ENCODE measurements at places on chromosomes 2 and 18. TPM values are rescaled to one million over a fixed set of nuclear protein-coding genes. Genes with fewer than 3 reads are reported as not detected.

DNA sequence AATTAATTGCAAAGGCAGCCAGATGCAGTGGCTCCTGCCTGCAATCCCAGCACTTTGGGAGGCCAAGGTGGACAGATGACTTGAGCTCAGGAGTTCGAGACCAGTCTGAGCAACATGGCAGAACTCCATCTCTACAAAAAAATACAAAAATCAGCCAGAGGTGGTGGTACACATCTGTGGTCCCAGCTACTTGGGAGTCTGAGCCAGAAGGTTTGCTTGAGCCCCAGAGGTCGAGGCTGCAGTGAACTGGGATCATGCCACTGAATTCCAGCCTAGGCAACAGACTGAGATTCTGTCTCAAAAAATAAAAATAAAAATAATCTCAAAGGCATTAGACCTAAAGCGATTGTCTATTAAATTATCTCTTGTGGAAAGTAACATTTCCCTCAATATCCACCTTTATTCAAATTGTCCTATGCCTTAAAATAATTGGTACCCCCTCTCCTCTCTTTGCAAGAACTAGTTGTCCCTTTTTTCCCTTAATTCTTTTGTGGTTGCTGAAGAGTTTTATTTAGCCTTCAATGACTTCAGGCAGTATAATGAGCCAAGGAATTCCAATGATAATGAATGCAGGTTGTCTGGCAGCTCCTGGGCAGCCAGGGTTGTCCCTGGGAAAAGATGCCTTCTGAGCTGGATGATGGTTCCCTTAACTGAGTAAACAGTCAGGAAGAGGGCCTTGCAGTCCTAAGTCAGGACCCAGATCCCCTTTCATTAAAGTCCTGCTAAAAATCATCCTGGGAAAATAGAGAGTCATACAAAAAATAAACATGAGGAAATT is 32.2 kb downstream of the GPR75 start:
- H3K27ac ChIP-seq: no peak overlapping the region
- H3K27me3 ChIP-seq: no peaks in the 10 kb centered on the region
- no peaks in the 10 kb centered on the region for H3K36me3 ChIP-seq
- no peak overlapping the region for H3K4me3 ChIP-seq
- DNase-seq: no peak

DNA sequence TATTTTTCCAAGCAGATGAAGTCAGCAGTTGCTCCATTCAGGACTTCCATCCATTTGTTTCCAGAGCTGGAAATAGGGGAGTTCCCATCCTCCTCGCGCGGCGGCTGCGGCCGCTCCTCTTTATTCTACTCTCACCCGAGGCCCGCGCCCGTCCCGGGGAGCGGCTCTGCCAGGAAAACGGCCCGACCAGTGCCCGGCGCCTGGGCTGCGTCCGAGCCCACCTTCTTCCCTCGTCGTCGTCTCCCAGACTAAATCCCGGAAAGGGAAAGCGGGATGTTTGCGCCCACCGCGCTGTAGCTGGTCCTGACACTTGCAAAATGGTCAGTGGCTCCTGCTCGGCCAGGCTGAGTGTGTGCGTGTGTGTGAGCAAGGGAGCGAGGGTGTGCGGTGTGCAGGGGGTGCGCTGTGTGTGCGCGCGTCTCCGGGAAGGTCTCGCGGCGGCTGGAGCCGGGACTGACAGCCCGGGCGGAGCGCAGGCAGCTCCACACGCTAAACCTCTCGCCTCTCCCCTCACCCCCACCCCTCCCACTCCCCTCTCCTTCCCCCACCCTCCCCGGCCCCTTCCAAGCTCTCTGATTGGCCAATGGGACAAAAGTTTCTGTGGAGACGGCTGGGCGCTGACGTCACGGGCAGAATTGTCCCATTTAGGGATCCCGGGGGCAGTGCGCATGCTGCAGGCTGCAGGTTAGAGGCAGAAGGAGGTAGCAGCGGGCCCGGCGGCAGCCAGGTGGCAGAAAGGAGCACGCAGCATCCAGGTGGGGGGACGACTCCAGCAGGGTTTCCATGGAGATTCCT is at the start of gene NOL4:
NOL4 (minus strand) TSS at position 491 of the 795 bp plus-strand sequence. CDS start 1,660 bp downstream, outside the sequence.
- H3K4me3 ChIP-seq: peak within 1 kb of the TSS; percentile 42
- peaks cover 5% of the 10 kb centered on the region for H3K27me3 ChIP-seq
- no peaks in the 10 kb centered on the region for H3K4me1 ChIP-seq
- H3K36me3 ChIP-seq: no peaks in the 10 kb centered on the region

DNA sequence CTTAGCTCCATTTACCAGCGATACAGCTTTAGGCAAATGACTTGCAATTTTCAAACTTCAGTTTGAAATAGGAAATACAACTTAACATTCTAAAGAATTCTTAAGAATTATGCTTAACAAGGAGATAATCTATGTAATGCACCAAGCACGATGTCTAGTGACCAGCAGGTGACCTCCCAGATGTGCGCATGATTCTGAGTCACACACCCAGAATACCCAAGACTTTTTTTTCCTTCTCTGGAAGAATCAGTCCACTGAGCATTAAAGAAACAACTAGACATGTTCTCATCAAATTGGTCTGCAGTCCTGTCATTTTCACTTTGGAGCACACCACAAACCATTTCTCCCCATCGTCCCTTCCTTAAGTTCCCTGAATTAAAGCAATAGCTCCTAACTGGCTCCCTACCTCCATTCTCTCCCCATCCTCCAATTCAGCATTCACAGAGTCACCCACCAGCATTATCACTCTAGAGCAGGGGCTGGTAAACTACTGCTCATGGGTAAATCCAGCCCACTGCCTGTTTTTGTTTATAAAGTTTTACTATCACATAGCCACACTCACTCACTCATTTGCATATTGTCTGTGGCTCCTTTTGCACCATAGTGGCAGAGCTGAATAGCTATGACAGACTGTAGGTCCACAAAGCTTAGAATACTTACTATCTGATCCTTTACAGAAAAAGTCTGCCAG is 13.2 kb downstream of the EVA1A start:
- no peaks in the 10 kb centered on the region for H3K27me3 ChIP-seq
- DNase-seq: no peak
- no peak overlapping the region for H3K27ac ChIP-seq
- no peaks in the 10 kb centered on the region for H3K4me1 ChIP-seq
- no peak overlapping the region for H3K4me3 ChIP-seq

- H3K27ac ChIP-seq: no peak overlapping the region
- H3K27me3 ChIP-seq: no peaks in the 10 kb centered on the region
- no peak overlapping the region for H3K4me3 ChIP-seq
Observed at GRCh38 chr2:85180322-85181133, 47.3 kb downstream of the TCF7L1 start.

- no peak overlapping the region for H3K4me3 ChIP-seq
- H3K36me3 ChIP-seq: no peaks in the 10 kb centered on the region
- H3K27ac ChIP-seq: no peak overlapping the region
- no peaks in the 10 kb centered on the region for H3K27me3 ChIP-seq
- H3K4me1 ChIP-seq: peaks cover 3% of the 10 kb centered on the region
- no peak for DNase-seq
Observed at GRCh38 chr18:24003903-24004640, 10.5 kb upstream of the TTC39C start.

- H3K27me3 ChIP-seq: no peaks in the 10 kb centered on the region
- peaks cover 3% of the 10 kb centered on the region for H3K36me3 ChIP-seq
- DNase-seq: no peak
Observed at GRCh38 chr2:74168739-74169138, 9.9 kb downstream of the MOB1A start.

GRCh38 chr18:31633392-31634330 is 42.0 kb downstream of the TTR start:
- no peaks in the 10 kb centered on the region for H3K27me3 ChIP-seq
- no peak for DNase-seq
- no peak overlapping the region for H3K4me3 ChIP-seq
- no peaks in the 10 kb centered on the region for H3K36me3 ChIP-seq

DNA sequence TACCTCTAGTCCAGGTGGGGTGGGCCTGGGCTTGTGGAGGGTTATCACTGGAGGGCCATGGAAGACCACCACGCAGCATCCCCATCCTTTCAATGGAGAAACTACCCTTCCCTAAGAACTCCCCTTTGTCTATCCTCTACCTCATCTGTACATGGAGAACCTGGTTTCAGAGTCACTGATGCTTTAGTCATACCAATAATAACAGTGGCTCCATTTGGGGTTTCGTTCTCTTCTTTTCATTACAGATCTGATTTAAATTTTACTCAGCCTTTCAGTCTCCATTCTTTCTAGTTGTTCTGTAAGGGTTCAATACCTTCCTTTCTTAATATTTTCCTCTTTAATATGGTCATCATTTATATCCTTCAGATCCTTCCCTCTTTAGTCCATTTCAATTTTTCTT is 54.6 kb upstream of the ZFP36L2 start:
- H3K4me1 ChIP-seq: peaks cover 15% of the 10 kb centered on the region
- no peak overlapping the region for H3K27ac ChIP-seq
- no peaks in the 10 kb centered on the region for H3K36me3 ChIP-seq
- H3K27me3 ChIP-seq: no peaks in the 10 kb centered on the region
- no peak overlapping the region for H3K4me3 ChIP-seq

- H3K4me1 ChIP-seq: no peaks in the 10 kb centered on the region
- H3K27me3 ChIP-seq: no peaks in the 10 kb centered on the region
- no peak overlapping the region for H3K27ac ChIP-seq
- H3K36me3 ChIP-seq: no peaks in the 10 kb centered on the region
- H3K4me3 ChIP-seq: no peak overlapping the region
- DNase-seq: no peak
Observed at GRCh38 chr18:7855671-7856070, 288.6 kb downstream of the PTPRM start.

Gene GKN2
- total RNA-seq: not detected

Gene SLC16A14
- total RNA-seq: 0.80 TPM

Gene AGXT
- not detected for total RNA-seq

Gene SLC5A7
- total RNA-seq: not detected

Gene ARL5A
- total RNA-seq: 43.7 TPM
